Stimulated activated effector memory CD8-positive, alpha-beta T cell treated with anti-CD3 and anti-CD28 coated beads, Interleukin-12 subunit alpha, Interleukin-12 subunit beta, amount 100 ng/mL, for 72 hours (primary cell): ENCODE measurements at places on chromosomes 5 and 9.

GRCh38 chr9:84323858-84324257, 16.7 kb downstream of the SLC28A3 start:
- DNase-seq = no peak

- DNase-seq = no peak
Measured at GRCh38 chr9:1732670-1733069, 282.5 kb upstream of the SMARCA2 start.

- no peak for DNase-seq
Measured at GRCh38 chr5:114311281-114311680, 50.6 kb upstream of the KCNN2 start.

DNA sequence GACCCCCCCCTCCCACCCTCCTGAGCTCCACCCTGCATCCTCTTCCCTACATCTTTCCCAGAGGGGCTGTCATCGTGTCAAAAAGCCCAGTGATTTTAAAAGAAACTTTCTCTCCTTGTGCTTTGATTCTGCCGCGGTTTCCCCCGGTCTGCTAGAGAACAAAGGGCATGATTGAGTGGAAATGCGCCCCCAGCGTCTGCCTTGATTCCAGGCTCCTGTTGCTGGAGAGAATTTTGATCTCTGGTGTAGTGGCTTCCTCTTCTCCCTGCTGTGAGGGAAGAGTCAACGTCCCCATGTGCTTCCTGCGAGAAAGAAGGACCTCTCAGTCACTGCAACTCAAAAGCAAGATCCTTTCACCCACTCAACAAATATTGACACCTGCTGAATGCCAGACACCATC, 61.9 kb upstream of the RAPGEF1 start:
- no peak for DNase-seq

- no peak for DNase-seq
Measured at GRCh38 chr9:69339620-69340019, 14.6 kb downstream of the ENTREP1 start.

DNA sequence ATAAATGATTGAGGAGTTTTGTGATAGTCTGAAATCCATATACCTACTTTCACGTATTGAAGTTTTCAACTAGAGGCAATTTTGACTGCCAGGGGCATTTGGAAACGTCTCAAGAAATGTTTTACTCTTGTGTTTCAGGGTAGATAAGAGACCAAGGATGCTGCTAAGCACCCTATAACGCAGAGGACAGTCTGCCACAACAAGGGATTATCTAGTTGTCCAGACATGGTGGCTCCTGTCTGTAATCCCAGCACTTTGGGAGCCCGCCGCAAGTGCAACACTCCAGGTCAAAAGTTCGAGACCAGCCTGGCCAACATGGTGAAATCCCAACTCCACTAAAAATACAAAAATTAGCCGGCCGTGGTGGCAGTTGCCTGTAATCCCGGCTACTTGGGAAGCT, 133.7 kb upstream of the CCNG1 start:
- no peak for DNase-seq

DNA sequence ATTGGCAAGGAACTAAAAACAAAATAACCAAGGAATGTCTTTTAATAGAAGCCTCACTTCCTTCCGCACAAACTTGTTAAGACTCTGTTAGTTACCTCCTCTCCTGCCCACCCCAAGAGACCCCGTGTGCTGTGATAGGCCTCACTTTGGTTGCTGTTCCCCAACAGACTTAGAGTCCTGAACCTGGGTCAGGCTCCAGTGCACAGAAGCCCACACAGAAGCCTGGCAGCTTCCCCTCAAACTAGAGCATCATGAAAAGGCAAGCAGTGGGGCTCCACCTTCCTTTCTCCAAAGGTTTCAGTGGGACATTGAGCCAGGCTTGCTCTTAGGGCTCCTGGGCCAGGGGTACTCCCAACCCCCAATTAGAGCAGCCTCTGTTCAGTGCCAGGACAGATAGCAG, 230.5 kb downstream of the ESM1 start:
- no peak for DNase-seq

GRCh38 chr5:11062397-11062796, 301.4 kb upstream of the DAP start:
- DNase-seq = no peak

- no peak for DNase-seq
Measured at GRCh38 chr9:114388764-114389375, 1.1 kb upstream of the AKNA start.

GRCh38 chr5:135497971-135498636, 37.7 kb downstream of the NEUROG1 start:
- no peak for DNase-seq

DNA sequence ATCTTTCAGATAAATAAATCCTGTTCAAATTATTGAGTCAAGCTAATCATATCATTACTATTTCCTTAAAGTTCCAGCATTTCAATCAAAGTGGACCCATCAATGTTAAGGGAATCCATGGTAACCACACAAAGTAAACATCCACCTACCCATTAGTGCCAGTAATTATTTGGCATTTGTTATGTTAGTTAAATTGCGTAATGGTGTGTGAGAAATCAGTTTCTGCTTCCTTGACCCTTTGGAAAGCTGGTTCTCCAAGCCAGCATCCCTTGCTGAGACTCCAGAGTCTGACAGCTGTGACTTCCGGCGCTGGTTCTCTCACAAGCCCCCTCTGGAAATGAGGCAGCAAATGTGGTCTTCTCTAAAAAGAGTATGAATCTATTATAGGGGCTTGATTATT, 308.6 kb upstream of the EFNA5 start:
- no peak for DNase-seq

- DNase-seq = no peak
Measured at GRCh38 chr5:146618434-146618833, 102.4 kb upstream of the GPR151 start.

DNA sequence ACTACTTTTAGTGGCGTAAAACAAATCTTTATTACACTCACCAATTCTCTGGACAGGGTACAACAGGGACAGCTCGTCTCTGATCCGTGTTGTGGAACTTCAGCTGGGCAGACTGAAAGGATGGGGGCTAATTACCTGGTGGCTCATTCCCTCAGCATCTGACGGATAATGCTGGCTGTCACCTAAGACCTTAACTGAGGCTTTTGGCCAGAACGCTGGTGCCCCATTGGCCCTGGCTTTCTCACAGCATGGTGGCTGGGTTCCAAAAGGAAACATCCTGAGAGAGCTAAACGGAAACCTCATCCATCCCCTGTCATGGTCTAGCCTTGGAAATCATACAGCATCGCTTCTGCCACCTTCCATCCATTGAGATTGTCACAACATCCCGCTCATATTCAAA, 62.9 kb downstream of the RAI14 start:
- DNase-seq = no peak

DNA sequence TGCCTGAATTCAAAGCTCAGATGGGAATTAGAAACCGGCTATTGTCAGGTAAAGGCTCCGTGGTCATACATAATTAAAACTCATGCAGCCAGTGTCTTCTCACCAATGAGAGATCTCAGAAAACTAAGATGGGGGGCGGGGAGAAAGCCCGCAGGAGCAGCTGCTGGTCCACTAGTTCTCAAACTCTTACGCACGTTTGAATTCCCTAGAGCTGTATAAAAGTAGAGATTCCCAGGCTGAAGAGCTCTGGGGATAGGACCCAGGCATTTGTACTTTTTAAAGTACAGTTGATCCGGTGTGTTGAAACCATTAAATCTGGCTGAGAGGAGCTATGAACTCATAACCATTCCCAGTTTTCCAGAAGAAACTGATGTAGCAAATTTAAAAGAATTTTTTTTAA, 68.5 kb downstream of the FRMD3 start:
- no peak for DNase-seq

GRCh38 chr9:98686961-98687855, 21.5 kb downstream of the GABBR2 start:
- DNase-seq = no peak

DNA sequence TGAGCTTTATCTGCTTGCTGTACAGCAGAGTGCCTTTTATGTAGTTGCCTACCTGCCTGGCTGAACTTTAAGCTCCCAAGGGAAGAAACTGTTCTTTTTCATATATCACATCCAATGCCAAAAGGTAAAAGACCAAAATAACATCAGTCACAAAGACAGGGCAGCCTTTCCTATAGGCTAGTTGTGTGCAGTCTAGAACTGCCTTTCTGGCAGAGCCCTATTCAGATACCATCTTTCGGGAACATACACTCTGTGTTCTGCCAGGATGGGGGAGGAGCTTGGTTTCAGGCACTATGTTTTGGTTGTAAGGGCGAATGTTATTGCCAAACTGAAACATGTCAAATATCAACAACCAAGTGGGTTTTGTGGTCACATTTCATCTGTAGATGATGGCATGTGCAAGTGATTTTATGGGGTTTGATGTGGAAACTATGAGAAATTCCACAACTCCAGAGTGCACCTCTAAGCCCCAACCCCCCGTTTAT, 314.5 kb downstream of the ADGRV1 start:
- DNase-seq = no peak

DNA sequence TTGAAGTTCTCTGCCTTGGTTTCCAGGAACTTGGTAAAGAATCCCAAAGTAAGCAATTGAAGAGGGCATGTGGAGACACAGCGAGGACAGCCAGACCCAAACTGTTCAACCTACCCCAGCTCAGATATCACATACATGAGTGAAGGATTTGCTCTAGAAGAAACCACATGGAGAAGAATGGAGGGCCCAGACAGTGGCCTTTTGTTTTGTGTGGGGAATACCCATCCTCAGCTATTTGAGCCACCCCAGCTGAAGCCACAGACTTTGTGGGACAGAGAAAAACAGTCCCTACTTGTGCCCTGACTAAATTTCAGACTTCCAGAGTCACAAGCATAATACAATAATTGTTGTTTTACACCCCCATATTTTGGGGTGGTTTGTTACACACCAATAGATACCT, 387.1 kb downstream of the ZSWIM6 start:
- DNase-seq = no peak

DNA sequence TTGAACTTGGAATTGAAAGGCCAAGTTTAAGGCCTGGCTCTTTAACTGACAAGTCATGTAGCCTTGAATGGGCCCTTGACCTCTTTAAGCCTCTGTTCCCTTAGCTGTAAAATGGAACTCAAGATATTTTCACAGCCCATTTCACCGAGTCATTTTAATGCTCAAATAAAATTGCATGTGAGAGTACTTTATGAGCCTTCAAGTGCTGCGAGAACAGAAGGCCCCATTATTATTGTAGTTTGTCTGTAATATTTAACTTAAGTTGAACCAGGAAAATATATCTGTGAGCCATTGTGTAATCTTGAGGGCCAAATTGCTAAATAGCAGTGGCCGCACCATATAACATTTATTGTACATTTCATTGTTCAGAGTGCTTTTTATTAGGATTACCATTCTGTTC, 249.9 kb downstream of the NTRK2 start:
- DNase-seq = no peak

DNA sequence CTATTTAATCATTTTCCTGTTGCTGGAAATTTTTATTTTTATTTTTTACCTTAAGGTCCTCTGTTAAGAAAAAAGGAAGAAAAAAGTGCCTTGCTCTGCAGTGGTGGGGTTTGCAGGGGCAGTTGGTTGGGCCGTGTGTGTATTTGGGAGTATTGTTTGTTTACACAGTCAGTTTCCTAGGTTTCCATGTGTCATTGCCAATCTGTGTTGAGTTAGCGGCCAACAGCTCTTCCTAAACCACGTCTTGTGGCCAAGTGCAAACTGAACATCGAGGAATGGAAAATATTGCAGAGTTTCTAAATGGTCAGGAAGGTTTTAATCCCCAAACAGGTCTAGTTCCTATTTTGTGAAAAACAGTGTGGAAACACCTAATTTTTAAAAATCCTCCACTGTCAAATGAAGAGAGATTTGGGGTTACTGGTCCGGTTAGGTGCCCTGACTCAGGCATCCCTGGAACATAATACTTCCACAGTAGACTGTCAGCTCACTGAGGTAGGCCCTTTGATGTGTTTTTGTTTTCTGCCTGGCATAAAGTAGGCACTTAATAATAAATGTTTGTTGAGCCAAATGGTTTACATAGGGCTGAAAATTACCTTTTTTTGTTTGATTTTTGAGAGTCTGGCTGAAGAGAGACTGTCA, 37.0 kb downstream of the MAMDC2 start:
- no peak for DNase-seq

DNA sequence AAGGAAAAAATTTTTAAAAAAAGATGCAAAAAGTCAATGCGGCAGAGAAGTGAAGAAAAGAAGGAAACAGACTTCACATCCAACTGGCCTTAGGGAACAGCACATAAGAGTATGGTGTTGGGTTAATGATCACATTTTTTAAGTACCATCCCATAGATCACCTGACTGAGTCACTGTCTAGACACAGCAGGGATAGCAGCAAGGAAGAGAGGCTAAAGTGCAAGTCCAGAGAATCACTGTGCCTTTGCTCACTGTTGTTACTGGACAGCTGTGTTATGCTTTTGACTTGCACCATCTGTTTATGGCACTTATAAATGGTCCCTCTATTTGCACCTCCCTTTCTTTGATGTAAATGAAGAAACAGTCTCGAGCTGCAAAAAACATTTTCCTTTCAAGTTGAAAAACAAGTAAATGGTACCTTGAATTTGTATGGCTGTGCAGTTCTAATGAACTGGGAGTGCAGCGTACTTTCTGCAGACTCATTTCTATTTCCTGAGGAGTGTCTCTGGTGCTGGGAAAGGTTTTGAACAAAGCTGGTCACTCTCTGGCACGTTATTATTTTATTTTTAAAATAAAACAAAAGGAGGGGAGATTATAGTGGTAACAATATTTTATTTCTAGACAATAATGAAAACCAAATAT, 84.2 kb downstream of the TRPM6 start:
- DNase-seq = no peak

DNA sequence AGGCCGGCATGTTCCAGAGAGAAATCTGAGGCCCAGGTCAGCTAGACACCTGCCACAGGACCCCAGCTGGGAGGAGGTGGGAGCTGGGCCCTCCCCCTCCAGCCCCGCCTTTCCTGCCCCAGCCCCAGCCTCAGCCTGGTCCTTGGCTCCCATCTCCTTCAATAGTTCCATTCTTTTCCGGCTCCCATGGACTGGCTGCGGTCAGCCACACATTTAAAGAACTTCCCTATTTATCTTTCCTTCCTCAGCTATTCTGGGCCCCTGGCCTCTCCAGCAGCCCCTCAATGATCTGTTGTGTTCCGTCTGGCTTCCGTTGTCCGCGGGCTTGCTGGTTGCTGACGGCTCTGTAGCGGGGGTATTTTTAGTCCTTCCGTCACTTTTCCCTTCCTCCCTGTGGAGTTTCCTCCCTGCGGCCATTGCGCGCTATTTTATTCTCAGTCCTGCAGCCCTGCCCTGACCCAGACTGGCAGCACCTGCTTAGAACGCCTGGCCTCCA, 73.8 kb downstream of the AMBP start:
- DNase-seq = peak; percentile 40

GRCh38 chr5:142281008-142281367, 43.8 kb downstream of the SPRY4 start:
- no peak for DNase-seq
